ENCODE measurements at places on chromosomes 5 and 9.
A peak's percentile ranks its signal among the peaks of the same experiment; 100 is the strongest.

DNA sequence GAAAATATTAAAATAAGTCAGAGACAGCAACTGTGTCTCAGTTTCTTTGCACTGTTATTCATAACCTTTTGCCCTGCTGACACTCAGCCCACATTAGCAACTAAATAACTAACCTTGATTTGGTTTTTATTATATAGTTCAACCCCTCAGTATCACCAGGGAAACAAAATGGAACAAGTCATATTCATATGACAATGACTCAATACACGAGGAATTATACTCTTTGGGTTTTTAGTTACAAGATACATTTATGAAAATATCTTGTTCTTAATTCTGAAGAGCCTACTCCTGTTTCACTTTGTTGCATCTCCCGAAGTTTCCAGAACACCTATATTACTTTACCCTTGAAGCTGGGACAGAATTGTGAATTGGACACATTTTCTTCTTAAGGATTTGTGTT lies 845.4 kb downstream of the EFNA5 start:
- no peak for DNase-seq

- no peak for DNase-seq
Observed at GRCh38 chr5:73719632-73720031, 93.6 kb downstream of the ARHGEF28 start.

- DNase-seq: no peak
Observed at GRCh38 chr9:20790721-20791120, 106.7 kb downstream of the FOCAD start.

- DNase-seq: no peak
Observed at GRCh38 chr5:94815313-94816039, 197.0 kb downstream of the SLF1 start.

DNA sequence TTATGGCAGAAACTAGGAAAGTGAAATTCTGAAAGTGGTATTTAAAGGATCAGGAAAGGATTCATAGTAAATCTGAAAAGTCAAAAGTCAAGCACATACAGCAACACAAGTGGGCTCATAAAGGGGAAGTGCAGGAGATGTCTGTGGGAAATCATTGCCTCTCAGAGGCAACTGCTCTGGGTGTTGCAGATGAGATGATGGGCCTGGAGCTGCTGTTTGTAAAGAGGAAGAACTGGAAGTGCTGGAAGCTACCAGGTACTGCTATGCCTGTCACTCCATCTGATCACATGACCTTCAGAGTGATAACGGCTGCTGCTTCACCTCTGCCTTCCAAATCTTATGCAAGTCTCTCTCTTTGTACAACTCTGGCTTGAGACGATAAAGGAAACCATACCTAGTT lies 55.9 kb downstream of the ADRB2 start:
- DNase-seq: no peak

DNA sequence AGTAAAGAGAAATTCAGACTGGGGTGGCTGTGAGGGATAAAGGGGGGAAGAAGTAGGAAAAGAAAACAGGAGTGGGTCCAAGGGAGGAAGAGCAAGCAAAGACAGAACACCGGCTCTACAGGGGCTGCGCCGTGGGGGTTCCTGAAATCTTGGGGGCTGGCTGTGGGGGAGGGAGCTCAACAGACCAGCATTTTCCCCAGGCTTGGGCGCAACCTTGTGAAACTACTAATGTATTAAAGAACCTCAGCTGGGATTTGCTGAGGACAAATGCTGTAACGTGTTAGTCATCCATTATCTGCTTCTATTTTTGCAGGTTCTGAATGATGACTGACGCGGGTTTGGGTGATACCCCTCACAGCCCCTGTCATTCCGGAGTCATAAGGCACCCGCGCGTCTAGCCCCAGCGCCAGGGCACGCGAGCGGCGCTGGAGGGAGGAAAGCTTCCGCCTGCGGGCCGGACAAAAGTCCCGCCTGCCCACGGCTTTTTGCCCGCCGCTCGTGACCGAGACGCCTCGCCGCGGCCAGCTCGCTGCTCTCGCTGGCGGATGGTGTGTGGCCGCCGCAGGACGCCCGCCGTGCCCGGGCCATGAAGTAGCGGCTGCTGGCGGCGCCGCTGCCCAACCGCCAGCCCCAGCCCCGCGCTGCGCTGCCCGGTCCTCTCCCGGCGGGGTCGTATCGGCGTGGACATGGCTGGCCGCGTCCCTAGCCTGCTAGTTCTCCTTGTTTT lies 110.6 kb downstream of the PAM start:
- peak; percentile 35 for DNase-seq

- DNase-seq: no peak
Observed at GRCh38 chr5:145579301-145579700, 255.8 kb downstream of the PRELID2 start.

DNA sequence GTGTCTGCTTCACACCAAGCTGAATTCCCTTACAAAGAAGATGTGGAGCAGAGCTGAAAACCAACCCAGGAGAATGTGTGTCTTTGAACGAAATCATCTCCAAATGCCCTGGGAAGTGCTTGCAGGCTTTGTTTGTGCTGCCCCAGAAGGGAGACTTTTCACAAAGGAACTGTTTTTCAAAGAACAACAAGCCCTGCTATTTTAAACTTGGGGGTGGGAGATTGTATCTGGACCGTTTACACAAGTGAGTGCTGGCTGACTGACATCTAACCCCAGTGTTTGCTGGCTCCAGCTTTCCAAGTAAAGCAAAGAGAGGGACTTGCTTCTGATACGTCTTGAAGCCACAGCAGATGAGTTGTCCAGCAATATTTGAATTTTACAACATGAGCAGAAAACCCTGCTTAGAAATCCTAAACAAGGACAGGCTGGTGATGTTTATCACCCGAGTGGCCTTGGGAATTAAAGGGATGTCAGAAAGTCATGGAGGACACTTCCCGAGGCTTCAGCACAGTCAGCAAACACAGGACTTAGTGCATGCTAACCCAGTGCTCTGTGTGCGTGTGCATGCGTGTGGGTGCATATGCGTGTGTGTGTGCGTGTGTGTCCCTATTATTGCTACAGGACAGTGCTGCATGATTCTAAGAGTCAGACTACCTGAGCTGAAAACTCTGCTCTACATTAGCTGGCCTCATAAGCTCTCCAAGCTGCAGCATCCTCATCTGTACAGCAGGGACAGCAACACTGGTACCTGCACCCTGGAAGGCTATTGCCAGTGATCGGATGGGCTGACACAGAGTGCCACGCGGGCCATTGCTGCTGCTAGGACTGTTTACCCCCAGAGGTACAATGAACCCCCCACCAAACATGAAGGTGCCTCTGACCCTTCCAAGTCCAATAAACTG lies 1.4 kb downstream of the ADAMTS12 start:
- DNase-seq: no peak

- no peak for DNase-seq
Observed at GRCh38 chr5:128290152-128290858, 206.7 kb downstream of the SLC12A2 start.

GRCh38 chr9:133369933-133370332 lies 5.9 kb downstream of the SURF4 start:
- no peak for DNase-seq

DNA sequence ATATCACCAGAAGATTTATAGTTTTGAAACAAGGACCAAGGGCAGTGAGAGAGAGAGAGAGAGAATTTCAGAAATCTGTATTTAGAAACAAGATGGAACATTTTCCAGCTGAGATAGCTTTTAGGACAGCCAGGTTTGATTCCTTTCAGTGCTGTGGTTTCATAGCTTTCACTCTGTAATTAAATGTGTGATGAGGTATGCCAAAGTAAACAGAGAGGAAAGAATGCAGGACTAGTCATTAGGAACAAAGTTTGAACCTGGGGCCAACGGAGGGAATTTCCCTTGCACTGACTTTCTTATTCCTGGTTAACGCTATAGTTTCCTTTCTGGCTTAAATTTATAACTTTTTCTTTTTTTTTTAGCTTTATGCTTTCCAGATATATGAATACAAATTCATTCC lies 10.0 kb upstream of the CCL28 start:
- no peak for DNase-seq

GRCh38 chr5:58753446-58753845 lies 170.6 kb downstream of the RAB3C start:
- DNase-seq: no peak

GRCh38 chr9:83209188-83209731 lies 146.3 kb upstream of the RASEF start:
- DNase-seq: no peak

DNA sequence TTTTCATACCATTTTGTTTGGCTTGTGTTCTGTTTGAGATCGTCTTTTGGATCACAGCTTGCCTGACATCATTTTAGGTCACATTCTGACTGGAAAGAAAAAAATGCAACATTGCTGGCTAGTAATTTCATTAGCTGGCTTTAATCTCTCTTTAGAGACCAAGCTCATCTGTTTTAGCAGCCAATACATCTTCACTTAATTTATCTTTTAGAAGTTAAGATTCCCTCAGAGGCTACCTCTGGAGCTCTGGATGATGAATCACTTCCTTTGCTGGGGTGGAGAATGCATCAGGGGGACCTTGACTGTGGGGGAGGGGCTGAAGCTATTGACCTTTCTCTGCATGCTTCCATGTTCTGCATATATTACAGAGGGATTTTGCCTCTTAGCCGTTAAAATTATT lies 181.5 kb upstream of the OTULINL start:
- no peak for DNase-seq

GRCh38 chr5:174398171-174398570 lies 326.2 kb upstream of the MSX2 start:
- no peak for DNase-seq

DNA sequence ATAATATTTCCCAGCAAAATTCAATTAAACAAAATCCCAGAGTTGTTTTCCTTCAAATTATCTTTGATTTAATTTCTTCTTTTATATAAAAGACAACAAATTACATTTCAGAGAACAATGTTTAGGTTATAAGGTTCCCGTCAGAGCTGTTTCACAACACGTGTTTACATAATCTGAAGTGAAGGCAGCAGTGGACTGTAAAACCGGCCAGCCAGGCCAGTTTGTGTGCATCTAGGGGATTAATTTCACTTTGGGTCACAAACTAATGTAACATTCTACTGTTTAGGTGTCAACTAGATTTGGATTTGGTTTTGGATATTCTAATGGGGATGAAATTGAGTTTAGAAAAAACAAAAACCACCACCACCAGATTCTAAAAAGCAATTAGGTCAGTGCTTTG lies 86.5 kb upstream of the PLPP1 start:
- DNase-seq: no peak

DNA sequence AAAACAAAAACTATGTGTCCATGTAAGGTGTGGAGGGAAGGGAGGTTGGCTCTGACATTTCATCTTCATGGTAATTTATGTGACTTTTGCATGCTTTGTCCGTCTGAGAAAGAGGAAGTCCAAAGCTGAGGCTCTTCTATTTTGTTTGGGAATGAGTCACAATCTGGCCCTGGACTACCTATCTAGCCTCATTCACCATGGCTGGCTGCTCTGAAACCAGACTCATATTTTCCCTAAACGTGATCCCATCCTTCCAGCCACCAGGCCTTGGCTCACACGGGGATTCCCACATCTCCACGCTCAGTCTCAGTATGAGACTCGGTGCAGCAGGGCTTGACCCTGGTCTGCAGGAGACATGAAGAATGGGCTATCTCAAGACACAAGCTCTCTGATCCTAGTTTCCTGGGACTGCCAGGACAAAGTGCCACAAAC lies 672.8 kb downstream of the ACTL7B start:
- no peak for DNase-seq

DNA sequence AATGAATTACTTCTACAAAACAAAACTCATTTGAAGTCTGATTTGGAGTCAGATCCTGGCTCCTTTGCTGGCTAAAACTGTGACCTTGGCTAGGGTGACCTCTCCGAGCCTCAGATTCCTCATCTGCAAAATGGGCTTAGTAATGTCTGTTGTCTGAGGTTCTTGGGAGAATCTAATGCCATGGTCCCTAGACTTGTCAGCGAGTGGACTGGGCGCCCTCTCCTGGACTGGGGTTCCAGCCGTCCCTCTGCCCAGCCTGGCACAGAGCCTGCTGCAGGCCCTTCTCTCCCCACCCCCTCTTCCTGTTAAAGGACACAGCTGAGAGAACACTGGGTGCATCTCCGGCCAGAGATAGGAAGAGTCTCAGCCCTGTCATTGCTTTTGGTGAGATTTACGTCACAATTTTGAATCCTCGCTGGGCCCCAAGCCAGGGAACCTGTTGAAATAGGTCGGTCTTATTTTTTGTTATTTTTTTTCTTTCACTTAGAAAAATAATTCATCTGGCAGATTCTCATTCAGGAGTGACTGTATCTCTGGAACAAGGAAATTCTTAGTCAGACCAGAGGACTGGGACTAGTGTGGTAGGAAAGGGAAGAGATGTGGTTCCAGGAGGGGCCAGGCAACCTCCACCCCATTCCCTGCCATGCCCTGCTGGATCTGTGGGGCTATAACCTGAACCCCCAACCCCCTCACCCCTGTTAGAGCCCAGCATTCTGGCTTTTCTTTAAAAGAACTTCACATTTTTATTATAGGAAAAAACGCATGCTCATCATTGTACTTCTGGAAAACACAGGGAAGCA lies 48.2 kb upstream of the RPL26L1 start:
- peak; percentile 51 for DNase-seq

GRCh38 chr5:139199321-139199720 lies 1.2 kb upstream of the SIL1 start:
- no peak for DNase-seq

DNA sequence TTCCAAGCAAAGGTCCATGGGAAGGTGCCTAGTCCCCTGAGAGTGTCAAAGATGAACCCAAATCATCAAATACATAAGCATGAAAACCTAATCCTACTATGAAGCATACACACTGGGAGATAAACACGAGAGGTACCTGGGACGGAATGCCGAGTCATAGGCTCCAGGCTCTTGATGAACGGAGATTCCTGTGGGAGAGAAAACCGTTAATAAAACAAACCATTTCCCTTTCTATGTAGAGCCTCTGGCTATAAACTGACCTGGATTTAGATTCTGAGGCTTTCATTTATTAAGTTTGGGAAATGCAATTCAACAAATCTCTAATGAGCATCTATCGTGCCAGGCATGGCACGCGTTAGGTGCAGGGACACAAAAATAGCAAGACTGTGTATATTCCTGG lies 206.4 kb upstream of the IL12B start:
- no peak for DNase-seq

- no peak for DNase-seq
Observed at GRCh38 chr5:36642089-36642488, 35.7 kb downstream of the SLC1A3 start.

- no peak for DNase-seq
Observed at GRCh38 chr9:35795695-35796094, 4.3 kb downstream of the NPR2 start.

DNA sequence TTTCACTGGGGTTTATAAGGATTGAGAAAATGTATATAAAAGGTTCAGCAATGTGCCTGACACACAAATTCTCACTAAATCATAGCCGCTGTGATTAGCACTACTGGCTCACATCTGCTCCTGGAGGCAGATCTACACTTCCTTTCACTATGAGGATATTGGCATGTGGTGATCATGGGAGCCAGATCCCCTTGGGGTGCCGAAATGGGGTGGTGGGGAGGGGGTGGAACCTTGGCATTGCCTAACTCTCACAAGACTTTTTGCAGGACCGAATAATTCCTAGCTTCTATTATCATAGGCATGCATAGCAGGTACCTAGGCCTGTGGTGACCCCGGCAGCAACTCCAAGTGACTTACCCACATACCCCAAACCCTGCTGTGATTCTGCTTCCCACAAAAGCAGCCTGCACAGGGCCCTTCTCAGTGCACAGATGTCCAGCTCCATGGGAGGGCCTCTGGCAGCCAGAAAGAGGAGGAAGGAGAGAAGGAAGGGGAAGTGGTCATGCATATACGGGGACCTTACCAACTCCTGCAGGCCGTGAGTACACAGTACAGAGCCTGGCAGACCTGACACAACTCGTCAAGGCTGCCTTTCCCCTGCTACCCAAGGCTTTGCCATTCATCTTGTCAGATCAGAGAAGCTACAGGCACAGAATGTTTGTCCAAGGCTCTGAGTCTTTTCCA lies 61.3 kb upstream of the IQGAP2 start:
- no peak for DNase-seq

Data from naive B cell (primary cell).